ENCODE measurements at places on chromosomes 6 and 20.

- no peak for DNase-seq
These were observed 60.6 kb downstream of the GPX5 start for GRCh38 chr6:28586324-28586723.

- no peak for DNase-seq
These were observed 51.6 kb downstream of the ZFP64 start for GRCh38 chr20:52139986-52140385.

GRCh38 chr6:81750681-81751387 is 1.6 kb downstream of the TENT5A start:
- DNase-seq, result no peak

- no peak for DNase-seq
These were observed 56.8 kb upstream of the PHIP start for GRCh38 chr6:79134699-79135474.

GRCh38 chr6:17945111-17945510 is 42.3 kb downstream of the KIF13A start:
- DNase-seq, result no peak

DNA sequence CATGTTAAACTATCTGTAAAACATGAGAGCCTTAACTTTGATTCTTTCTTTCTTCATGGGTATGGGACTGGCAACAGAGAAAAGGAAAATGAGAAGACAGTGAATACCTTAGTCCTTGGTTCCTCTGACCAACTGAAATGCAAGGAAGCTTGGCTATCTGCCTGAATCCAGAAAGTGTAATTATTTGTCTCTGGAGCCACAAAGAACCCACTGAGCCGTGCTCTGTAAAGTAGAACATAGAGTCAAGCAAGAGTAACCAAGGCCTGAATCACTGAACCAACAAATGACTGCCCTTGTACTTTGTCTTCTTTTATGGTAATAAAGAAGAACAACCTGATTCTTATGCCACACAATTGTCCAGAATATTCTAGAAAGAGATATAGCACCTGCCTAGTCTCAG is 27.6 kb downstream of the PKHD1 start:
- DNase-seq, result no peak

DNA sequence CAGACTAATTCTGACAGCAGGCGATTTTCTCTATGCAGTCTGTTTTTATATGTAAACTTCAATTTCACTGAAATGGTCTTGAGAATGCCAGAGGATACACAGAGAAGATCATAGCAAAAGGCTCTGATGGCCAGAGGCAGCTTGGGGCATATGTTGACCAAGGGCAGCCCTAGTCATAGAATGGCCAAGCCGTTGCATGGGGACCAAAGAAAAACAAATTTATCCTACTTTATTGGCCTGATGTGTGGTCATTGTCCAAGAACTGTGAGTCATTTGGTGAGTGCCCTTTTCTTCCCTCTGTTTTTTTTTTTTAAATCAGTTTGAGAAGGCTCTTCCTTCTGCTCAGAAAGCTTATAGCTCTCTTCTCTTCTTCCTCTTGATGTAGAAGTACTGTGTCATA is 5.8 kb downstream of the HDGFL1 start:
- DNase-seq, result no peak

All from CD4-positive, alpha-beta T cell treated with Interleukin-1 beta for 1 hour (primary cell).